ENCODE measurements at places on chromosomes 13 and 19. TPM values are rescaled to one million over a fixed set of nuclear protein-coding genes. Genes with fewer than 3 reads are reported as not detected.

- DNase-seq, result no peak
Observed at GRCh38 chr13:27186295-27186694, 14.7 kb upstream of the USP12 start.

DNA sequence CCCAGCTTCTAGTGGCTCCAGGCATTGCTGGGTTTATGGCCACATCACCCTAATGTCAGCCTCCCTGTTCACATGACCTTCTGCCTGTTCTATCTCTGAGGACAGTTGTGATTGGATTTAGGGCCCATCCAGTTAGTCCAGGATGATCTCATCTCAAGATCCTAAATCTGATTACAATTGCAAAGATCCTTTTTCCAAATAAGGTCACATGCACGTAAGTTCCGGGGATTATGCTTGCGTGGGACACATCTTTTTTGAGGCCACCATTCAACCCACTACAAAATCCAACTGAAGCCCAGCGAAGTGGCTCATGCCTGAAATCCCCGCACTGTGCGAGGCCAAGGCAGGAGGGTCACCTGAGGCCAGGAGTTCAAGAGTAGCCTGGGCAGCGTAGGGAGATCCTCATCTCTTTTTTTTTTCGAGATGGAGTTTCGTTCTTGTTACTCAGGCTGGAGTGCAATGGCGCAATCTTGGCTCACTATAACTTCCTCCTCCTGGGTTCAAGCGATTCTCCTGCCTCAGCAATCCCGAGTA is 12.3 kb downstream of the PLD3 start:
- no peak for DNase-seq

GRCh38 chr19:28394725-28395124 is 818.2 kb downstream of the UQCRFS1 start:
- DNase-seq, result no peak

Gene LRRC25
- not detected for total RNA-seq

Gene BBC3
- total RNA-seq, result 14.6 TPM

Data from GM23248 (cell line).